Lower leg skin (tissue), 4 donors: ENCODE measurements at places on chromosomes 16 and 17. TPM values are rescaled to one million over a fixed set of nuclear protein-coding genes. Genes with fewer than 3 reads are reported as not detected.
A peak's percentile ranks its signal among the peaks of the same experiment; 100 is the strongest.

- DNase-seq, result no peak
Observed at GRCh38 chr17:82791532-82791931, 39.7 kb downstream of the TBCD start.

GRCh38 chr16:81477697-81478693, 33.4 kb downstream of the CMIP start:
- no peak for DNase-seq

- DNase-seq, result no peak
Observed at GRCh38 chr17:75834279-75834920, 9.8 kb downstream of the UNC13D start.

GRCh38 chr17:35051579-35052240, 11.8 kb downstream of the RFFL start:
- DNase-seq, result no peak

DNA sequence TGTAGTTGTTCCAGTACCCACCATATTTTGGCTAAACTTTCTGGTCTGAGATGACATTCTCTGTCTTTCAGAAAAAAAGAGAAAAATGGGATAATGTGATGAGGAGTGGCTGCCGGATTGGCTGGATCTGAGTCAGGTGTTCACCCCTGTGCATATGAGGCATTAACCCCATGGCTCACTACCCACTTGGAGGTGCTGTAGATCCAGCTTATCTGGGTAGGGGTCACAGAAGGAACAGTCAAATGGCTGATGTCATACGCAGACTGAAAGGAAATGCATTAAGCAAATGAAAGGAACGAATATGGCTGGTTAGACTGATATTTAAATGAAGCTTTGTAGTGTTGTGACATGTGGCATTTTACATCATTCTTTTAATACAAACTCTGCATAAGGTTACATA, 17.3 kb downstream of the MAP2K6 start:
- DNase-seq, result no peak

DNA sequence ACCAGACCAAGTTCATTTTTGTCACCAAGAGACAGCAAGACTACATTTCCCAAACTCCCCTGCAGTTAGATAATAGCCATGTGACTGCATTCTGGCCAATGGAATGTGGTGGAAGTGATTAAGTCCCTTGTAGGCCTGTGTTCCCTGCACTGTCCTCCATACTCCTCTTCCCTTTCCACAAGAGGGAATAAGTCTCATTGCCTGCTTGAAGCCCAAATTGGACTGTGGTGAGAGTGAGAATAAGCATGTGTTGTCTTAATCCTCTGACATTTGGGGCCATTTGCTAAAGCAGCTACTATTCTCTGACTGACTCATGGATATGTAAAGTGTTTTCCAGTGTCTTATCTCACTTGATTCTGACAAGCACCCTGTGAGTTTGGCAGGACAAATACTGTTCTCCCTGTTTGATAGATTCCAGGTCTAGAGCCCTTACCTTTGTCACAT, 20.7 kb downstream of the PIK3R6 start:
- DNase-seq, result no peak

DNA sequence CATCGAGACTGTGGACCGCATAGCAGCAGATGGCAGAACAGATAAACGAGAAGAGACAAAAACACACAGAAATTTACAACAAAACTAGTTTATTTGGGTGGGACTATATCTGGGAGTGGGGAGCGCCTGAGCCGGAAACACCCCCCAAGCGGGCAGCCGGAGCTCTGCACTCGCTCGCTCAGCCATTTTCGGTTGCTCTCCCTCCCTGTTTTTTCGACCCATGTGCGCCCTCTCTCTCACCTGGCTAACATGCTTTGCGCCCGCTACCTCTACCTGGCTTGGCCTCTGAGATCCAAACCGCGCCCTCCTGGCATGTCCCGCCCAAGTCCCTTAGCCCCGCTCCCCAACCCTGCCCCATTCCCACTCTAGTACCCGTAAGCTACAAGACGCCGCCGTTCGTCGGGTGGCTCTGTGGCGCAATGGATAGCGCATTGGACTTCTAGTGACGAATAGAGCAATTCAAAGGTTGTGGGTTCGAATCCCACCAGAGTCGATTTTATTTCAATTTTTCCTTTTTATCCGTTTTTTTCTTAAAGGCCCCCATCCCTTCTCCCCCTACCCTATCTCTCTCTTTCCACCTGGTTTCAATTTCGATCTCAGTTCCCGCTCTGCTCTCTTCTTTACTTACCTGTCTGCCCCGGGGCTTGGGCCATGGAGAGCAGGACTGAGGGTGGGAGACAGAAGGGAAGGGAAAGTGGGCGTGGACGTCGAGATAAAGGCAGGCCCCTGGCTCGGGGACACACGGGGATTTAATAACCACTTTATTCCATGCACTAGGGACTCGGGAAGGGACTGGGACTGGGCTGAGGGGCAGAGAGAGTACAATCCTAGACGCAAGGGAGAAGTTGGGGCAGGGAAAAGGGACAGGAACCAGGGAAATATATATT, 2.4 kb upstream of the ALOXE3 start:
- peak; percentile 93 for DNase-seq

GRCh38 chr16:89723279-89724250, 2.2 kb downstream of the ZNF276 start:
- no peak for DNase-seq

DNA sequence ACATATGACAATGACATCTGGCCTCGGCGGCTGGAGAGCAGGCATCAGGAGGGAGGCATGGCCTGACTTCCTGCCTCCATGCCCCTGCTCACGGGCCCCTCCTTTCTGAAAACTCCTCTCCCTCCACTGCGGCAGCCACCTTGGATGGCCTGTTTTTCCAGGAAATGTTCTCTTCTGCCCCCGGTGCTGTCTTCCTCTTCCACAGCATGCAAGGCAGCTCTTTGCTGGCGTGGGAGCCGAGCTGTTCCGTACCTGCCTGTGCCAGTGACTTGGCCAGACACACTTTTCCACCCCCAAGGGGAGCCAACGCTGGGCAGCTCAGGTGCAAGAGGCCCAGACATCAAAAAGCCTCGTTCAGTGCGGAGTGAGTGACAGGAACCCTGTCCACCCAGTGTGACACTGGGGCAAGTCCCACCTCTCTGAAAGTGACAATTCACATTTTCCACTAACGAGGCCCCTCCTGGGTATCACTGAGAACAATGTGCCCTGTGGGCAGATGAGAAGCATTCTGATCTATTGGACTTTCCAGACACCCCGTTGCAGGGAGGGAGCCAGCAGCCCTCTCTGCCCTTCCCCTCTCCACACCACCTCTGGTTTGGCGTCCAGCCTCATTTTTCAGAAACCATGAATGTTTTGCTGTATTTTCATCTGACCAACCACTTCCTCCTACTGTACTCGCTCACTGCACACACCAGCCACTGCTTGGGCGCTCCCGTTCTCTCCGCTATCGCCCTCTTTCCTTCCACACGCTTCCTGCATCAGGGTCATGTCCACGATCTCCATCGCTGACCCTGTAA, 31.2 kb downstream of the NSMCE1 start:
- DNase-seq, result peak; percentile 91

DNA sequence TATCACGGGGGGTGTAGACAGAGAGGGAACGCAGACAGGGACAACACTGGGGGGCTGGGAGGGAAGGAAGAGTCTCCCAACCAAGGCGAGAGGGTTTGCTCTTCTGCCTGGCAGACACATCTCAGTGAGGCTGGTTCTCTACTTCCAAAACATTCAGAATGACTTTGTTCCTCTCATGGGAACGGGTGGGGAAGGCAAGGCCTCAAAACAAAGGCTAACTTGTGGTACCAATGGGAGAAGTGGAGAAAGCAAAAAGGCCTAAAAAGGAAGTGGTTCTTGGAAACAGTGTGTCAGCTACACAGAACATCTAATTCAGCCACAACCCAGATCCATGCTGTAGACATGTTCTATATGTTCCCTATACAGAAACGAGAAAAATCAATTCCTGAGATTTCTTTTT, 7.5 kb downstream of the FLOT2 start:
- DNase-seq, result no peak

DNA sequence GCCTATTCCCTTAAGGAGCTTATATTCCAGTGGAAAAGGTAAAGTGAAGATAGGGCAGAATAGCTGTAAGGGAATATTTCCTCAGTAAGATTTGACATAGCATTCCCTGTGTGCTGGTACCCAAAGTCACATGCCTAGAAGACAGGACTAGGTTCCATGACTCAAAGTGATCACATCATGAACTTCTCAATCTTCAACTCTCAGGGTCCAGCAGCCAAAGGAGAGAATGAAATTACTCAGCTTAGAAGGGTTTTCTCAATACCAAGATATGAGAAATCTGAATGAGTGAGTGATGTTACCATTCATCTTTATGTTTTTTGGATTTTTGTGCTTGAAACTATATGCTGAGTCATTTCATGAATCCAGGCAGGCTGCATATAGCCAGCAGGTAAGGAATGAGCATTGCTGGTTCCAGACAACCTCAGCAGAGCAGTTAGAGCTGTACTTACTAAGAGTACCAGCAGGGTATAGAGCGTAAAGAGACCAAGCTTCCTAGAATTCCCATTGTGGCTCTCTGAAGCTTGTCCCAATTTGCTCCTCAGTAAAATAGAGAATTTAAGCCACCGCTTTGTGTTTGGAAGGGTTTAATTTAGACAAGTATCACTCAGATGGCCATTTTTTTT, 91.1 kb downstream of the ANKFN1 start:
- no peak for DNase-seq

GRCh38 chr17:37752482-37752881, 7.6 kb upstream of the HNF1B start:
- DNase-seq, result no peak

- no peak for DNase-seq
Observed at GRCh38 chr17:11744696-11745095, 146.4 kb downstream of the DNAH9 start.

DNA sequence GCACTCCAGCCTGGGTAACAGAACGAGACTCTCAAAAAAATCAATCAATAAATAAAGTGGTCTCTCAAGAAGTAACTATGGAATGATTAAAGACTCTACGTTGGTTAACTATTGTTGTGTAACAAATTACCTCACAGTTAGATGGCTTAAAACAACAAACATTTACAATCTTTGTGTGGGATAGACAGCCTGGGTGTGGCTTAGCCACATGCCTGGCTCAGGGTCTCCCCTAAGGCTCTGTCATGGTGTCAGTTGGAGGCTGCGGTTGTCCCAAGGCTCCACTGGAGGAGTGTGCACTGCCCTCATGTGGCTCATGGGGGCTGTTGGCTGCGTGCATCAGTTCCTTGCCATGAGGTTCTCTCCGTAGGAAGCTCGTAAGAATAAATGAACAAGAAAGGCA, 294.5 kb downstream of the SNX29 start:
- no peak for DNase-seq

GRCh38 chr17:61247439-61247838, 152.2 kb upstream of the TBX2 start:
- no peak for DNase-seq

DNA sequence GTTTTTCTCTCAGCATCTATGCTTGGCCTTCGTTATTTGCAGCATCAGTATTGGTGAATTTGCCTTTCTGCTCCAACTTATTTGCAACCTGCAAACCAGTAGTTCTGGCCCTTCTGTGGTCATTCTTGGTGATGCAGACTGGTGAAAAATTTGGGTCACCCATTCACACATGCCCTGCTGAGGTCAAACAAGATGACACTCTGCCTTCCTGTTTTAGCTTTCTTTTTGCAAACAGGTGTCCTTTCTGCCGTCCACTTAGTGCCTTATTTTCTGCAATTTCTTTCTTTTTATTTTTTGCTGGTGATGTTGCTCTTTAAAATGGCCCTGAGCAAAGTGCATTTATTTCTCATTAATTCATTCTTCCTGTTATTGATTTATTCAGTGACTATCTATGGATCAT, 31.3 kb downstream of the PLCG2 start:
- DNase-seq, result no peak

GRCh38 chr17:45794840-45795239, 10.7 kb downstream of the CRHR1 start:
- DNase-seq, result no peak

- DNase-seq, result no peak
Observed at GRCh38 chr16:56836410-56837230, 28.4 kb upstream of the SLC12A3 start.

GRCh38 chr16:64138006-64138405, 983.9 kb downstream of the CDH11 start:
- DNase-seq, result no peak

GRCh38 chr17:68455901-68456338, 1.4 kb downstream of the WIPI1 start:
- no peak for DNase-seq

Gene CBFA2T3
- 0.93 TPM for total RNA-seq

Gene PRR15L
- total RNA-seq, result 45.1 TPM

Gene POLR3K
- total RNA-seq, result 3.2 TPM

Gene DYNC1LI2
- 142 TPM for total RNA-seq

Gene DUXB
- not detected for total RNA-seq

Gene SOST
- 1.5 TPM for total RNA-seq

Gene PPY
- total RNA-seq, result not detected

Gene TMC5
- total RNA-seq, result 0.80 TPM

Gene RPS6KB1
- 21.3 TPM for total RNA-seq

Gene SDR42E2
- not detected for total RNA-seq

Gene TNP2
- not detected for total RNA-seq

Gene CASKIN2
- total RNA-seq, result 17.7 TPM

Gene CPNE7
- 2.5 TPM for total RNA-seq
